ENCODE measurements at places on chromosomes 3 and 15. TPM values are rescaled to one million over a fixed set of nuclear protein-coding genes. Genes with fewer than 3 reads are reported as not detected.

The MESP1 gene
- under 0.01 TPM for total RNA-seq

The SLC12A1 gene
- not detected for total RNA-seq

The CLSTN2 gene
- total RNA-seq, result under 0.01 TPM

The CASR gene
- not detected for total RNA-seq

The CRABP1 gene
- total RNA-seq, result not detected

The ZIC4 gene
- 0.29 TPM for total RNA-seq

Data from osteoblast (primary cell).